ENCODE measurements at places on chromosomes 5 and 9. TPM values are rescaled to one million over a fixed set of nuclear protein-coding genes. Genes with fewer than 3 reads are reported as not detected.

PCDH12 gene
- polyA plus RNA-seq: 0.03 TPM

MARCHF11 gene
- polyA plus RNA-seq: not detected

TAS2R1 gene
- not detected for polyA plus RNA-seq

ORM1 gene
- polyA plus RNA-seq: 3.5 TPM

EPB41L4A gene
- 0.92 TPM for polyA plus RNA-seq

All from Purkinje cell (primary cell).